ENCODE measurements at places on chromosomes 6 and 20.

DNA sequence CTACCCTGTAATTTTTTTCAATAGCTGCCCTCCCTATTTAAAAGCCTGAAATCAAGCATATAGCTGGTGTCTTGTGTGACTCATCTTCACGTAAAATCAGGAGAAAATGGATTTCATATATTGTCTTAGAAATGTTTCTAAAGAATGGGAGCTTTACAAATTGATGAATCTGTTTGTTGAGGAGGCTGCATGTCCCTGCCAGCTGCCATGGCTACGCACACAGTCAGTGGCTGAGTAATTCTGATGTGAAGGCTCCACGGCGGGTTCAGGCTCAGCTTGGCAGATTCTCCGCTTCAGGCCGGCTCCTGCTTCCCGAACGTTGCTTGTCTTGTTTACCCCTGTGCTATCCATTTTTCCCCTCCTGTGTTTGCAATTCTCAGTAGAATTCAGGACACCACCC lies 82.8 kb downstream of the CCDC170 start:
- DNase-seq: no peak

DNA sequence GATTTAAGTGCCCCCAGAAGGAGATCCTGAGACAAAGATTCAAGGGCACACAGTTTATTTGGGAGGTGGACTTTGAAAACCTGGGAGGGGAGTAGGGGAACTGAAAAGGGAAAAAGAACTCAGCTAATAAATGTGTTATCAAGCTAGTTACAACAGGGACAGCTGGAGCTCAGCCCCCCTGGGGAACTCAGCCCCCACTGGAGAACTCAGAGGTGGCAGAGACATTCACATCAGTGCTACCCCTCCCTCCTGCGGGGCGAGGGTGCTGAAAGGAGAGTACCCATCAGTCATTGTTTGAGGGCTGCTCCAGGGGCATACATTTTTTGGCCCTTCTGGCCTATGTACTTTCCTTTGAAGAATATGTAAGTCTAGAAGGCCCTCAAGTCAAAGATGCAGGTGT lies 101.4 kb downstream of the LRFN2 start:
- DNase-seq: peak; percentile 66

DNA sequence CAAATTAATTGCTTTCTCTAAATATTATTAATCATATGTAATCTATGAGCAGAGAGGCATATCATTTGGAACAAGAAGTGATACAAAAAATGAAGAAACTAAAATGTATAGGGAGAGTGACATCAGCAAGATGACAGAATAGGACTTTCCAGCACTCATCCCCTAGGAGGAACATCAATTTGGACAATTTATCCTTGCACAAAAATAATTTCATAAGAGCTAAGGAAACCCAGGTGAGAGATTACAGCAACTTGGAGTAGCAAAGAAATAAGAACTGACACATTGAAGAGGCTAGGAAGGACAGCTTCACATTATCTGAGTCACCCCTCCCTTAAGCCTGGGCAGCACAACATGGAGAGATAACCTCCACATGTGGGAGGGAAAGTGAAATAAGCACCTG lies 347.5 kb downstream of the MAFB start:
- DNase-seq: no peak

DNA sequence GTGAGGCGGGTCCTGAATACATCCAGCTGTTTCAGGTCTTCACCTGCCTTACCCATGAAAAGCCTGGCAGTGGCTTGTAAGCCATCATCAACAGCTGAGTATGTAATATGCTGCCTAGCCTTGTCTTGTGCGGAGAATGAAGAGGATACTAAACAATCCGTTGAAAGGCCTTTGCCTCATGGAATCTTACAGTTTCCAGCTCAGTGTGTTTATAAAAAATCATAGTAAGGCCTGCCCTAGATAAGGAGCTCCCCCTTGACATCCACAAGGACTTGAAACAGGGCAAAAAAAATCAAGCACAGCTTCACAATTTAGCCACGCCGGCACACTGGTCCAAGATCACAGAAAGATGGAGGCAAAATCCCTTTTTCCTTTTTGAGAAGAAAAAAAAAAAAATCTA lies 115.7 kb downstream of the KIF16B start:
- DNase-seq: no peak

DNA sequence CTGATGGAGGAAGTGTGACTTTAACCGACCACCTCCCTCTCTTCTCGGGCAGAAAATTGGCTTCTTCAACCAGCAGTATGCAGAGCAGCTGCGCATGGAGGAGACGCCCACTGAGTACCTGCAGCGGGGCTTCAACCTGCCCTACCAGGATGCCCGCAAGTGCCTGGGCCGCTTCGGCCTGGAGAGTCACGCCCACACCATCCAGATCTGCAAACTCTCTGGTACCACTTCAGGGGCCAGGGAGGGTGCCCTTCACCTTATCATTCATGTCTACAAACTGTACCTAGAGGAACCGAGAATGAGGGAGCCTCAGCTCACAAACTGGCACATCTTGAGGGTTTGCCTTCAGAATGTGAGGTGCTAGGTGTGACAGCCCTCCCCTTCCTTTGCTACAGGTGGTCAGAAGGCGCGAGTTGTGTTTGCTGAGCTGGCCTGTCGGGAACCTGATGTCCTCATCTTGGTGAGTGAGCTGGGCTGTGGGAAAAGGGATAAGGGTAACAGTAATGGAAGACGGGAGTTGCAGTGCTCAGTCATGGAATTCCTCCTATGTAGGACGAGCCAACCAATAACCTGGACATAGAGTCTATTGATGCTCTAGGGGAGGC lies 18.6 kb downstream of the ABCF1 start:
- no peak for DNase-seq

DNA sequence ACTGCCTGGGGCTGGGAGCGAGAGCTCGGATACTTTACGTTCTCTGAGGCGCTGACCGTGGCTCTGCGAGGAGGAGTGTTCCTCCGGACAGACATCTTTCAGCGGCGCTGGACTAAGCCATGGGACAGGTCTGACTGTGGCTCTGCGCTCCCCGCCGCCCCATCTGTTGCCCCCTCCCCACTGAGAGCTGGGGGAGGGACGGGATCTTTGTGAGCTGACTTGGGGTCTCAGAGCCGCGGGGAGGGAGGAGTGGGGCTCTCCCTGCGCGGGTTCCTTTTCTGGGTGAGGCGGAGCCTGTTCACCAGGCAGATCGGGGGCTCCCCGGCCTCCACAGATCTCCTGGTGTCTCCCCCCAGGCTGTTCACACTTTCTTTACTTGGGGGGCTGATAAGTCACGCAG lies 11.3 kb upstream of the GATA5 start:
- peak; percentile 75 for DNase-seq

GRCh38 chr20:15643713-15644112 lies 929.5 kb downstream of the KIF16B start:
- DNase-seq: no peak

Data from WERI-Rb-1 (cell line).